GM12878 (cell line): ENCODE measurements at places on chromosomes 3 and 15. TPM values are rescaled to one million over a fixed set of nuclear protein-coding genes. Genes with fewer than 3 reads are reported as not detected.
A peak's percentile ranks its signal among the peaks of the same experiment; 100 is the strongest.

DNA sequence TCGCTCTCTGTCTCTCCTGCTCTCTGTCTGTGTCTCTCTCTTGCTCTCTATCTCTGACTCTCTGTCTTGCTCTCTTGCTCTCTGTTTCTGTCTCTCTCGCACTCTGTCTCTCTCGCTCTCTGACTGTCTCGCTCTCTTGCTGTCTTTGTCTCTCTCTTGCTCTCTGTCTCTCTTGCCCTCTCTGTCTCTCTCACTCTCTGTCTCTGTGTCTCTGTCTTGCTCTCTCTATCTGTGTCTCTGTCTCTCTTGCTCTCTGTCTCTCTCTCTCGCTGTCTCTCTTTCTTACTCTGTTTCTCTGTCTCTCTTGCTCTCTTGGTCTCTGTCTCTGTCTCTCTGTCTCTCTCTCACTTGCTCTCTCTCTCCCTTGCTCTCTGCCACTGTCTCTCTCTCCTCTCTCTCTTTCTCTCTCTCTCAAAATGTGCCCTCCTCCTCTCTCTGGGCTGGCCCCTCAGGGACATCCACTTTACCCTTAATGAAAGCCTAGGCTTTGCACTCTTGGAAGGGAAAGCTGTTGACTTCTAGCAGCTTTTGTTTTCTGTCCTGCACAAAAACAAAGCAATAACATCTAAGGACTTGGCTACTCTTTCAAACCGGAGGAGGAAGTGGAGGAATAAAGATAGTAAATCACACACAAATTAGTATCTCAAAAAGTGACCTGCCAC lies 73.9 kb upstream of the NR2E3 start:
- H3K27ac ChIP-seq: no peak overlapping the region
- no peaks in the 10 kb centered on the region for H3K4me1 ChIP-seq
- H3K36me3 ChIP-seq: no peaks in the 10 kb centered on the region

GRCh38 chr15:69806287-69806915 lies 291.3 kb downstream of the TLE3 start:
- H3K36me3 ChIP-seq: no peaks in the 10 kb centered on the region
- no peak for DNase-seq
- no peak overlapping the region for H3K27ac ChIP-seq

Gene BNC1
- not detected in 2 replicates for total RNA-seq

DNA sequence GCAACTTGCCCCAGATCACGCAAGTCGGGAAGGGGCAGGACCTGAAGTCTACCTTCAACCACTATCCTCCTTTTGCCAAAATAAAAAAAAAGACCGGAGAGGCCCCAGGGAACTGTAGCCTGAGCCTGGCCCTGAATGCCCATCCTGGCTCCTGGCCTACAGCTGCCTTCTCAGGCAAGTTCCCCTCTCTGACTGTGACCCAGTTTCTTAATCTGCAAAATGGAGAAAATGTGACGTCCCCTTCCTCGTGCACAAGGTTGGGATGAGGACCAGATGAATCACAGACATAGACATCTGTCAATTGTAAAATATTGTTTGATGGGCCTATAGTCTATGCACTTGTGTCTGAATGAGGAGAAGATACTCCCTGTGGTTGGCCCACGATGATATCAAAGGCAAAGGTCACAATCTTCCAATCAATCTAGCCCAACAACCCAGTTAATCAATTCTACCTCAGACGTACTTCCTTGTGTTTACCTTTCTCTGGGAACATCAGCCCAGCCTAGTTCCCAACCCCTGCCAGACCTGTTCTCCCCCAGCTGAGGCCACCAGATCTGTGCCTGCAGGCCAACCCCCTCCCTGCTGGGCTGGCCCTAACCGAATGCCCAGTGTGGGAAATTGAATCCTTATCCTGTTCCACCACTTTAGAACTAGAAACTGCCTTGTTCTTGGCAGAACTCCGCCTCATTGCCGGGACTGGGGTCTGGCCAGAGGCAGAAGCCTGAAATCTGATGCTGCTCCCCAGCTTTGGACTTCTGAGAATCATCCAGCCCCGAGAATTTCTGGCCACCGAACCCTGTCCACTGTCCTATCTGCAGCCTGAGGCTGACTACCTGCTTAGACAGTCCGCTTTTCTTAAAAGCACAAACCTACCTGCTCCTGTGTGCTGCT lies 101.8 kb upstream of the LIPC start:
- no peak overlapping the region for H3K27ac ChIP-seq
- H3K4me1 ChIP-seq: peaks cover 28% of the 10 kb centered on the region
- DNase-seq: no peak
- no peaks in the 10 kb centered on the region for H3K36me3 ChIP-seq
- no peaks in the 10 kb centered on the region for H3K27me3 ChIP-seq

GRCh38 chr3:178551916-178552321 lies 15.7 kb downstream of the KCNMB2 start:
- no peaks in the 10 kb centered on the region for H3K36me3 ChIP-seq
- H3K27ac ChIP-seq: no peak overlapping the region
- no peaks in the 10 kb centered on the region for H3K27me3 ChIP-seq

Gene SACM1L
- total RNA-seq: 33.0 and 33.1 TPM in 2 replicates

- no peak overlapping the region for H3K27ac ChIP-seq
- H3K27me3 ChIP-seq: no peaks in the 10 kb centered on the region
- H3K36me3 ChIP-seq: no peaks in the 10 kb centered on the region
- no peak for DNase-seq
- H3K4me1 ChIP-seq: no peaks in the 10 kb centered on the region
Measured at GRCh38 chr3:67580430-67581000, 73.9 kb downstream of the SUCLG2 start.

DNA sequence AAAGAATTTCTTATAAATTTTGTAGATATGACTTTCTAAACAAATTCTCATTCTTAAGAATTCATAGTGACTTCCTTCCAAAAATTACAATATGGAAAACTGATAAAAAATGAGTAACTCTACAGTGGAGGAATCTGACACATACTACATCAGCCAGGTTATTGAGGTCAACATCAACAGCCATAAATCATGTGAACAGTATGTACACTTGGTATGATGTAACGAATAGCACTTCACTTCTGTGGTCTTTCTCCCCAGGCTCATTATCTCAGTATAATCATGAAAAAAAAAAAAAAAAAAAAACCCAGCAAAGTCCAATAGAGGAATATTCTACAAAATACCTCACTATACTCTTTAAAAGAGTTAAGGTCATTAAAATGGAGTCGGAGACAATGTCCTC lies 111.2 kb upstream of the SUCLG2 start:
- H3K27ac ChIP-seq: no peak overlapping the region
- no peaks in the 10 kb centered on the region for H3K27me3 ChIP-seq
- no peaks in the 10 kb centered on the region for H3K4me1 ChIP-seq
- H3K36me3 ChIP-seq: no peaks in the 10 kb centered on the region
- H3K4me3 ChIP-seq: no peak overlapping the region

GRCh38 chr3:71131375-71132314 lies 451.9 kb downstream of the FOXP1 start:
- no peaks in the 10 kb centered on the region for H3K36me3 ChIP-seq
- peaks cover 5% of the 10 kb centered on the region; the same call in 1 of the 2 replicates for H3K27me3 ChIP-seq
- H3K4me1 ChIP-seq: peaks cover 4% of the 10 kb centered on the region
- no peak overlapping the region for H3K27ac ChIP-seq

DNA sequence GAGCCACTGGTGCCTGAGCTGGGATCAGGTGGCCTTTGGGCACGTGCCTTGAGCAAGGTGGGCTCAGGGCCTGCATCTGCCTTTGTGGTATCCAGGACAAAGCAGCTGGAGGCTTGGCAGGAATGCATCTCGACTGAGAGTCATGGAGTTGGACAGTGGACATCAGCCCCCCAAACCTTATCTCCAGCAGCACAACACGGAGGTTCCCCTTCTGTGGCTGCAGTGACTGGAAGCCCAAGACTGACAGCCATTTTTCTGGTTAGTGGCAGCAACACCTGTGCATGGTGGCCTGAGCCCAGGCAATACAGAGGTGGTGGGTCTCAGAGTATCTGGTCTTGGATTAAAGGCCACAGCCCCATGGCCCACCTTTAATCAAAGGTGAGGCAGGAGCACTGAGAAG lies 27.8 kb upstream of the TSEN2 start:
- H3K4me3 ChIP-seq: no peak overlapping the region
- no peaks in the 10 kb centered on the region for H3K36me3 ChIP-seq
- no peaks in the 10 kb centered on the region for H3K27me3 ChIP-seq
- H3K27ac ChIP-seq: no peak overlapping the region
- no peak for DNase-seq
- no peaks in the 10 kb centered on the region for H3K4me1 ChIP-seq

DNA sequence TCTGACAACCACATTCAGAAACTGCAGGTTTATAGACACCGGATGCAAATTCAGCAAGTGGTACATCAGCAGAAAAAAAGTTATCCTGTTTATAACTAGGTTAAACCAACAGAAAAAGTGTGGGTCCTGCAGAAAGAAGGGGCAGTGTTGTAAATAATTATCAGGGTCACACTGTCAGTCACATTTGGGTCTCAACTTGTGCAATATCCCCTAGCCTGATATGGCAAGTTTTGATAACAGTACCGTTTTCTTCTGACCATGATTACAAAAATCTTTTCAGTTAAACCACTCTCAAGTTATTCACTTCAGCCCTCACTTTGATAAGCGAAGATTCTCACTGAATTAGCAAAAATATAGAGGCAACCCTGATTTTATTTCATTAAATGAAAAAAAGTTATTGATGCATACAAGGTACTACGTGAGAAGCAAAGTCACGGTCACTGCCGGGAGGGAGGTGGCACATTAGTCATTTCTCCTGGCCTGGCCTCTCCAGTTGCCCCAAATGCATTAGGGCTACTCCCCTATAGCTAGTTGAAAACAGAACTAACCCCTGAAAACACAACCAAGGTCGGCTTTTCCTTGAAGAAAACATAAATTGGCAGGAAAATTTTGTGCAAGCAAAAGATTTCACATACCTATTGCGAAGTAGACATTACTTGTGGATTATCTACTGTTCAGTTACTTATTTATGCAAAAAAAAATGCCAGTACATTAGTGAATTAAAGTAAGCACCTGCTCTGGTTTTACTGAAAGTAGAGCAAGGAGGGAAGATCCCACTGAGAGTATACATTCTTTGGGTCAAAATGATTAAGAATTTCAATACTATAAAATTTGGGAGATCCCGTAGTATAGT lies 28.6 kb downstream of the IL5RA start:
- no peak overlapping the region for H3K27ac ChIP-seq
- H3K4me1 ChIP-seq: peaks cover 23% of the 10 kb centered on the region
- H3K36me3 ChIP-seq: no peaks in the 10 kb centered on the region
- H3K27me3 ChIP-seq: no peaks in the 10 kb centered on the region

DNA sequence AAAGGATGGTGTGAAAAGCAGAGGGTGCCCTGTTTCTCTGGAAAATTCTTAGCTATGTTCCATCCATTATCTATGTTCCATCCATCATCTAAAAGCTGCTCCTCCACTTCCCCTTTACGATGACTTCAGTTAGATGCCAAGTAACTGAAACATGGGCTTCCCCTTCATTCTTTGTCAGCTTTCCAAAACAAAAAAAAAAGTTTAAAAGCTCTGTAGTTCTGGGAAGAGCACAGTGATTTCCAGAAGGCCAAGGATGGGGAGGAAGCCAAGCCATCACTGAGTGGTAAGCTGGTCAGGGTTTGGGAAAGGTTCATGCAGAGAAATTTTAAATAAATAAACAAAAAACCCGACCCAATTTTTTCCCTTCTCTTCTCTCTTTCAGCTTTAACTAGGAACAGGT lies 111.5 kb downstream of the CFAP44 start:
- no peak overlapping the region for H3K27ac ChIP-seq
- H3K4me1 ChIP-seq: no peaks in the 10 kb centered on the region
- DNase-seq: no peak
- H3K36me3 ChIP-seq: no peaks in the 10 kb centered on the region
- no peaks in the 10 kb centered on the region for H3K27me3 ChIP-seq
- no peak overlapping the region for H3K4me3 ChIP-seq

DNA sequence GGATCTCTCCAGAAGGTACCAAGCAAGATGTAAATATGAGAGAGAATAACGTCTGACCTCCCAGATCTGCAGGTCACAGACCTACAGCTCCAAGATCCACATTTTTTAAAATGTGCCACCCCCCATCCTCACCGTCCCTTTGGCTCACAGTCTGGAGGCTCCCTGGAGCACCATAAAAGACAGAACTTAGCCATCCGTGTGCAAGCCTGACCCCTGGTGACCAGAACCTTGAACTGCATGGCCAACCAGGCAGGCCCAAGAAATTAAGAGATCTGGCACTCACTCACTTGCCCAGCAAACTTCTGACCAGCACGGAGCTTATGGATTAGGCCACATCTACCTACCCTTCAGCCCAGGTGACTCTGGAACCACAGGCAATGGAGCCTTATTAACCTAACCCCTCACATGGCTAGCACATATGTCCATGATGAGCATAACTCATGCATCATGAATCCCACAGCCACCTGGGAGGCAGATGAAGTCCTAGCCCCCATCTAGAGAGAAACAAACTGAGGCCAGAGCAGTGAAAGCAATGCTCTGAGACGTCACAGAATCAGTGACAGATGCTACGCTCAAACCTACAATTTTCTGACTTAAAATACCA lies 275.3 kb downstream of the UACA start:
- no peaks in the 10 kb centered on the region for H3K27me3 ChIP-seq
- DNase-seq: no peak
- no peak overlapping the region for H3K4me3 ChIP-seq
- peaks cover 51% of the 10 kb centered on the region for H3K4me1 ChIP-seq
- H3K36me3 ChIP-seq: no peaks in the 10 kb centered on the region

GRCh38 chr15:33292717-33293307 lies 18.0 kb upstream of the RYR3 start:
- no peaks in the 10 kb centered on the region for H3K27me3 ChIP-seq
- H3K27ac ChIP-seq: no peak overlapping the region
- no peak for DNase-seq
- H3K36me3 ChIP-seq: no peaks in the 10 kb centered on the region
- no peaks in the 10 kb centered on the region for H3K4me1 ChIP-seq
- no peak overlapping the region for H3K4me3 ChIP-seq

DNA sequence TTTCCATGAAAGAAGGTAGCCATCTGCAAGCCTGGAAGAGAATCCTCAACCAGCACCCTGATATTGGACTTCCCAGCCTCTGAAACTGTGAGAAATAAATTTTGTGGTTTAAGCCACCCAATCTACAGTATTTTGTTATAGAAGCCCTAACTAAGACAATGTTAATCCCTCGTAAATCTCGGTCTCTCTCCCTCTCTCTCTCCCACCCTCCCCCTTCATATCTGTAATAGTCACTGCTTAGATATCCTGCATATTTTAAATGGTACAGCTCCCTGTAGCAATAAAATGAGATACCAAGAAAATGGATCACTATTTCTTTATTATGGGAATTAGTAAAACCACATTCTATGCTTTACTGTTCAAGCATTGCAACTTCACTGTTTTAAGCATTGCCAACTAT lies 21.0 kb upstream of the FAM174B start:
- H3K4me3 ChIP-seq: no peak overlapping the region
- no peak overlapping the region for H3K27ac ChIP-seq
- H3K27me3 ChIP-seq: no peaks in the 10 kb centered on the region
- no peaks in the 10 kb centered on the region for H3K4me1 ChIP-seq

Gene STAB1
- total RNA-seq: 0.35 and 0.46 TPM in 2 replicates

DNA sequence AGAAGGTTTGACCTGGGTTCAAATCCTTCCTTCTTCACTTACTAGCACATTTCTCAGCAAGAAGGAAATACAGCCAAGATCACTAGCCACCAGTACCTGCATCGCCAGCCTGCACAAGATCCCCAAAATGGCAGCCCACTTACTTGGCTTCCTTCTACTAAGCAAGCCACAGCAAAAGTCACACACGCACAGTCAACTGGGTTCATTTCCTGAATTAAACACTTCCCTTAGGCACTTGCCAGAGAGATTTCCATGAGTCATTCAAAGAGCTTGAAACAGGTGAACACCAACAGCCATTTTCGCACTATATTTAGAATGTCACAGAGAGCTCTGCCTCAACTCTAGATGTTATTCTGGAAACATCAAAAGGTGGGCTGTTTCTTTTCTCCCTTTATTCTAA lies 42.6 kb downstream of the MGLL start:
- H3K27me3 ChIP-seq: no peaks in the 10 kb centered on the region
- peak overlapping the region; percentile 78 for H3K27ac ChIP-seq
- DNase-seq: no peak
- peaks cover 44% of the 10 kb centered on the region for H3K4me1 ChIP-seq
- peaks cover 16% of the 10 kb centered on the region for H3K36me3 ChIP-seq
